ENCODE measurements at places on chromosomes 7 and 10. TPM values are rescaled to one million over a fixed set of nuclear protein-coding genes. Genes with fewer than 3 reads are reported as not detected.

Gene TMEM139
- not detected for total RNA-seq

Gene CPED1
- total RNA-seq: not detected

GRCh38 chr10:1774796-1775195 lies 37.5 kb upstream of the ADARB2 start:
- no peak for DNase-seq

DNA sequence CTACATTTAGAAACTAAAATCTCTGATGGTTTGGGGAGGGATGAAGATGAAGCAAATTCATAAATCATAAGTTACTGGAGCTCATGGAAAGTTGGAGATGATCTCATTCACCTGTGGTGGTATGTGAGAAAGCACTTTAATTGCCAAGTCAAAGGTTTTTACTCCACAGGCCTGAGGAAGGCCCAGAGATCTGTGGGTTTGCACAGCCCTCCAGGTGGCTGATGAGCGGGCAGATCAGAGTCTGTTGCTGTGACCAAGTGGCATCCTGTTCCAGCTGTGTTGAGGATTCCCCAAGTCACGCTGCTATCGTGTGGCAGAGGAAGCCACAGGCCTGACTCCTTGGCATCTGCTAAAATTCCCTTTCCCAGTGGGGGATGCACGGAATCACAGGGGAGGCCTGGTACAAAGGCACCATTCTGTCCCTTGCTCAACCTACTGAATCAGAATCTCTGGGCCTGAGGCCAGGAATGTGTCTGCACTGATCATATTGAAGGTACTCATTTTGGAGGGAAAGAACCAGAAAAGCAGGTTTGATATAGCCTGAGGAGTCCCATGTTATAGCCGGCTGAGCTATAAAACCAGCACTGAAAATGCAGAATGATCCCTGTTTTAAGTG lies 19.7 kb upstream of the DDC start:
- no peak for DNase-seq

DNA sequence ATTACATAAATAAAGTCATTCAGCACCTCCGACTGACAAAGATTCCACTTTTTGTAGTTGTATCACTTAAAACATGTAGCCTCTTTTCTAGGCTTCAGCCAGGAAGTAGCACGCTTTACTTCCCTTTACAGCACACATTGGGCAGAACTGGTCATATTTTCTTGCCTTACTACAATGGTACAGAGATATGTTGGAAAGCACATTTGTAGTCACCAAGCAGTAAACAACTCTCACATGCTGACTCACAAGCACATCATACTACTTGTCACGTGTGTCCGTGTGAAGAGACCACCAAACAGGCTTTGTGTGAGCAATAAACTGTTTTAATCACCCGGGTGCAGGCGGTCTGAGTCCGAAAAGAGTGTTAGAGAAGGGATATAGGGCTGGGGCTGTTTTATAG lies 1071.8 kb downstream of the DNAJB9 start:
- DNase-seq: no peak

Data from glutamatergic neuron (in vitro differentiated cells).